ENCODE measurements at places on chromosomes 13 and 19.

DNA sequence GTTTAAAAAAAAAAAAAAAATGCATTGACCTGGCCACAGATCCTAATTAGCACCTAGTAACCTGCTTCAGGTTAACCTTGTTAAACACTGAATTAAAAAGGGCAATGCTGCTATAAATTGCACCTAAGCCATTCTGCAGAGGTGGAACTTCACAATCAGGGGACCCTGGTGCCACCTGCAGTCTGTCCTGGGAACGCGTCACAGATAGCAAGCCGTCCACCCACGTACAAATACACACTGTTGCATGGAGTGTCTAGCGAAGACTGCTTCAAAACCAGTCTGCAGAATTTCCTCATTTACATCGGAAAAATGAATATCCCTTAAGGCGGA lies 169.3 kb downstream of the COL4A1 start:
- peak; percentile 93 for DNase-seq

GRCh38 chr19:43781630-43782310 lies 997 bp upstream of the KCNN4 start:
- no peak for DNase-seq

- no peak for DNase-seq
Measured at GRCh38 chr13:110965038-110965754, 50.3 kb upstream of the ANKRD10 start.

DNA sequence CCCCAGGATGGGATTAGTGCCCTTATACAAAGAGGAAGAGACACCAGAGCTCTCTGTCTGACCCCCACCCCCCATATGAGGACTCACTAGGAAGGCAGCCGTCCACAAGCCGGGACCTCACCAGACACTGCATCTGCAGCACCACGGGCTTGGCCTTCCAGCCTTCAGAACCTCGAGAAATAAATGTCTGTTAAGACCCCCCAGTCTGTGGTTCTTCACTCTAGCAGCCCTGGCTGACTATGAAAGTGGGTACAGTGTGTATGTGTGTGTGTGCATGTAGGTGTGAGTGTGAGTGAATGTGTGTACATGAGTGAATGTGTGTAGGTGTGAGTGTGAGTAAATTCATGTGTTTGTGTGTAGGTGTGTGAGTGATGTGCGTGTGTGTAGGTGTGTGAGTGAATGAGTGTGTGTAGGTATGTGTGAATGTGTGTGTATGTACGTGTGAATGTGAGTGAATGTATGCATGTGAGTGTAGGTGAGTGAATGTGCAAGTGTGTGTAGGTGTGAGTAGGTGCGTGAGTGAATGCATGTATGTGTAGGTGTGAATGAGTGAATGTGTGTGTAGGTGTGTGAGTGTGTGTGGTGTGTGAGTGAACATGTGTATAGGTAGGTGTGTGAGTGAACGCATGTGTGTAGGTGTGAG lies 201.6 kb upstream of the ZNF536 start:
- no peak for DNase-seq

- no peak for DNase-seq
Measured at GRCh38 chr13:113917096-113917495, 53.2 kb upstream of the GAS6 start.

DNA sequence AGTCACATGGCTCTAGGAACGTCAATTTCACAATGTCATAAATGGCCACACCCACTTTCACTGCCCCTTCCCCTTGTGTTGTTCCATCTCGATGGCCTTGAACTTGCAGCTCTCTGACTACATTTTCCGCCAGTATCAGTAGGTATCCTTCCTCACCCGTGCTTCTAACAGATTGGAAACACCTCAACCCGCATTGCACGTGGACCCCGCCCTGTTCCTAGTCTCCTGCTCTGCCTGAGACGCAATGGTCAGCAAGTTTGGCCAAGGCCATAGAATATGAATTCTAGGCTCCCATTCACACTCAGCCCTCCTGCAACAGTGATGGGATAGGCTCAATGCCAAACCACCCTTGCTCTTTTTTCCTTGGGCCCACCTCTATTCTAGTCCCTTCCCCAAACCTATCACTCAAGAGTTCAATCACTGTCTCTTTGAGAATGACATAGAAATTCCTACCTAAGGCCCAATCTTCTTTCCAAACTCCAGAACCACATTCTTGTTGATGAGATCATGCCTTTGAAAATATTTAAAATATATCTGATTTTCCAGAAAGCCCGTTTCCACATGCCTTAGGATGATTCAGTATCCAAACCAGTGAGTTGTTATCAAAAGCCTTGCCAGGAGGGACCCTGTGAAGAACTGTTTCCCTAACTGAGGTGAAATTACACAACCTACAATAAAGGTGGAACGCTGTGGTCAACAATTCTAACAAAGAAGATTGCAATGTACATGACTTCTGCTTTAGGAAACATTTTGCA lies 334.6 kb downstream of the MYO16 start:
- DNase-seq = no peak

GRCh38 chr13:62185631-62186255 lies 770.1 kb upstream of the PCDH20 start:
- no peak for DNase-seq

DNA sequence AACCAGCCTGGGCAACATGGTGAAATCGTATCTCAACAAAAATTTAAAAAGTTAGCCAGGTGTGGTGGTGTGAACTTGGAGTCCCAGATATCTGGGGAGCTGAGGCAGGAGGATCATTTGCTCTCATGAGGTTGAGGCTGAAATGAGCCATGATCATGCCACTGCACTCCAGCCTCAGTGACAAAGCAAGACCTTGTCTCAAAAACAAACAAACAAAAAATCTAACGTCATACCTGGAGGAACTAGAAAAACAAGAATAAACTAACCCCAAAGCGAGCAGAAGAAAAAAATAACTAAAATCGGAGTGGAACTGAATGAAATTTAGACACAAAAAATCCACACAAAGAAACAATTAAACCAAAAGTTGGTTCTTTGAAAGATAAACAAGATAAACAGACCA lies 1885.1 kb downstream of the OLFM4 start:
- DNase-seq = no peak

DNA sequence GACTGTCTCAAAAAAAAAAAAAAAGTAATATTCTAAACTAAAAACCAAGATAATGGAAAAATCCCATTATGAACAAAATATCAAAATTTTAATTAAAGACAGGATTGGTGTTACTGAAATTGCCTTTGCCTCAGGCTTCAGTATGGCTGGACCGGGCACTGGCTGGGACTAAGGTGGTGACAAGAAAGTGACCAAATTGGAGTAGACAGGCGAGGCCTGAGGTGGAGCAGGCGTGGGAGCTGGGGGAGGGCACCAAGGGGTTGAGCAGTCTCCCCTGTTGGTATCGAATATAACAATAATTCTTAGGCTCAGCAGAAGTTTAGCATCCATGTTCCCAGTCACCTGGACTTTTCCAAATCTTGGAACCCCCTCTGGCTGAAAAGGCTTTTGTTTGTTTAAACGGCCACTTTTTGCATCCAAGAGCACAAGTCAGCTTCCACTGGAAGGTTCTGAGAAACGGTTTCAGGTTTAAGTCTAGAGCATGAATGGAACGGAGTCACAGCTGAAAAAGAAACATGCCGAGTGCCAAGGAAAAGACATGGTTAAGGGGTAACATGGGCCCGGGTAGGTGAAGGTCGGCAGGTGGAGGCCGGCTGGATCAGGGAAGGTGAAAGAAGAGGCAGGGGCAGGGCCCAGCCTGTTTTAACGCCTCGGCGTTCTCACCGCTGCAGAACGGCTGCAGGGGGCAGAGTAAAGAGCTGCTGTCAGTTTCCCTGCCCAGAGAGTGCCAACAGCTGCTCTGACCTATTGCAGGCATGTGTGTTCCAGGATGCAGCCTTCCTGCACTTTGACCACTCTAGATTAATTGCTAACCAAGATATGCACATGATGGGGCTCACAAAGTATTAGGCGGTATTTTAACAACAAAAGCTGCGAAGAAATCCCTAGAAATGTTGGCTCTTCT lies 104.4 kb downstream of the TM9SF2 start:
- DNase-seq = peak; percentile 11

DNA sequence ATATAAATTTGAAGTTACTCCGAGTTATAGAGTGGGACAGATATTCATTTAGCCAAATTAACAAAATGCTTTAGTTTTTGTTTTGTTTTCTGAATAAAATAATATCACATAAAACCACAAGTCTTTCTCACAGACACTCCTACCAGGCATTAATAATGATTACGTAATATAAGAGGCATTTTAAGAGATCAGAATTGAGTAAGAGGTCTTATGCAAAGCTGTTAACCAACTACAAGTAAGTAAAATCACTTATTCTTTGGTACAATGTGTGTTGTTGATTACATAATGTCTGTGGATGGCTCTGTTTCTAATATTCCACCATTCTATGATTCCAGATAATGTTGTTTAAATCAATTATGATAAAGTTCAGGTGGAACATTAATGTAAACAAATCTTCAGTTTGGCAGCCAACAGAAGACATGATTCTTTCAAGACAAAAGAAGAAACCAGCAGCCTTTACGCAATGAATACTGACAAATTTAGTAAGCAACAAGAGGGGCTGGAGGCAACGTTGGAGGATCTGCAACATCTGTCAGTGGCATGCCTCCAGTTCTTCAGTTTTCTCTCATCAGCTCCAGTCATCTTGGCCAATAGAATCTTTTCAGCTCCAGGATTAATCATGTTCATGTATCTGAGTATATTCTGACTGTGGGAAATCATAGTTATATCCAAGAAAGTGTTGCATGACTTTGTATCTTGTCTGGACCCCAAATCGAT lies 403.8 kb downstream of the SLITRK5 start:
- DNase-seq = no peak

GRCh38 chr13:34223984-34224383 lies 406.0 kb downstream of the RFC3 start:
- no peak for DNase-seq

- DNase-seq = peak; percentile 11
Measured at GRCh38 chr19:39843919-39844793, 2.0 kb downstream of the FBL start.

DNA sequence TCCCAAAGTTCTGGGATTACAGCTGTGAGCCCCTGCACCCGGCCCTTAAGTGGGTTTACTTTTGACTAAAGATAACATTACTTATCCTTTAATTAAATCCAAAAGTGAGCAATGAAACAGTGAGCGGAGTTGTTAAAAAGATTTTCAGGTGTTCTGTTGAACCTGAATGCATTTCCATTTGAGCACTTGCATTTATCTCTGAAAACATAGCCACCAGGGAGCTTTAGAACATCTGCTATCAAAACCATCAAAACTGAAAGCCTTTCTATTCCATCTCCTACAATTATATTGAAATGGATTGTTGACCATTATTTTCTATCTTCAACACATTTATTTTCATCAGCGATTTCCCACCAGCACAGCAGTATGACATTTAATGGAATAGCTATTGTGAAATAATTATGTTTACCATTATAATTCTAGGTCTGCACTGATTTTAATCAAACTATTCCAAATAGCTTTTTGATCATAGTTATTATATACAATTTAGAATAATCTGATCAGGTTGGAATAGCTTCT lies 269.0 kb downstream of the FGF14 start:
- DNase-seq = peak; percentile 75

DNA sequence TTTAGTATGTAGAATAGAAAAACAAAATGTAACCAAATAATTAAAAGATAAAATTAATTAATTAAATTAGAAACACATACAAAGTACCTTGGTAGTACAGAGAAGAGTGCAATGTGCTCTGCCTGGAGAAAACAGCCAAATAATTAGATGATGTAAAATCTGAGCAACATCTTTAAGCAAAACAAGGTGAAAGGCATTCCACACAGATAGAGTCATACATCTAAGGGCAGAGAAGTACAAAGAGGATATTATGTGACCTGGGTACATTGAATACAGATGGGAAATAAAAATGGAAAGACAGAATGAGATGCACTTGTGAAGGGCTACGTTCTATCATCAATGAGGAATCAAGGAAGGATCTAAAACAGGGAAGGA lies 25.2 kb upstream of the FNDC3A start:
- no peak for DNase-seq

GRCh38 chr13:33193428-33193974 lies 92.1 kb downstream of the STARD13 start:
- no peak for DNase-seq

GRCh38 chr13:43405457-43405856 lies 381.3 kb downstream of the ENOX1 start:
- DNase-seq = no peak

GRCh38 chr13:73520566-73521289 lies 461.9 kb downstream of the KLF5 start:
- DNase-seq = no peak

- DNase-seq = no peak
Measured at GRCh38 chr13:99182439-99182838, 18.2 kb upstream of the UBAC2 start.

DNA sequence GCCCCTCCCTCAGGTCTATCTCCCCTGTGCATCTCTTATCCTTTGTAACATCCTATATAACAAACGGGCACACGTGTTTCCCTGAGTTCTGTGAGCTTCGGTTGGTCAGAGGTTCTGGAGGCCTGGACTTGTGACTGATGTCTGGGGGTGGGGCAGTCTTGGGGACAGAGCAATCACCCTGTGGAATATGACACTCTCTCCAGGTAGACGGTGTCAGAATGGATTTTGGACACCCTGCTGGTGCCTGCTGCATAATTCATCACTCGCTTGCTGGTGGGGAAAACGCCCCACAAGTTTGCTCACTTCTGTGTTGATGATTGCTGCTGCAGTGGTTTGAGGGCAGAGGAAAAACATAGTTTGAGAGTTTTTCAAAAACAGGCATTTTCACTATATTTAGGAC lies 223.2 kb downstream of the UQCRFS1 start:
- no peak for DNase-seq

DNA sequence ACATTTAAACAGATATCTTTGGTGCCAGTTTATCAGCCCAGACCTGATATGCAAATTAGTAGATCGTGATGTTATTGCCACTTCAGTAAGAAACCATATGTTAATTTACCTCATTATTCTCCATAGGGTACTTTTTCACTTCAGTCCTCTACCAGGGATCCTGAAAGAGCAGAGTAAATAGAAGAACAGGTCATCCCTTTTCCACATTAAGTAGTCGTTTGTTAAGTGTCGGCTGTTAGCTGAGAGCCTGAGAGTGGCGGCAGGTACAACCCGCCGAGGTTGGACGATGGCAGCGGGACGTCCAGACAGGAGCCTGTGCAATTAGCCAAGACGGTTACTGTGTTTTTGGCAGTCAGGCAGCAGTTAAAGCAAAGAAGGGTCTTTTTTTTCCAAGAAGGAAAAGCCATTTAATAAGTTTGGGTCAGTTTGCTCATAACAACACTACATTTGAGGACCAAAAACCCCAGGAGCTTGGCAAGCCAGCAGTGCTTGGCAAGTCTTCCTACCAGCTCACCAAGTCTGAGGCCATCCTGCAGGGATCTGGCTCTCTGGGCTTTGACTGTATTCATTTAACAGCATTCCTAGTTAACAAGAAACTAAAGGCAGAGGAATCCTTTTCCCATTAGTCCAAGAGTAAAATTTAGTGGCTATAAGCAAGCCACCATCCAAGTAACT lies 231.8 kb downstream of the SHISA2 start:
- DNase-seq = no peak

- DNase-seq = no peak
Measured at GRCh38 chr13:50128428-50128931, 113.2 kb downstream of the KCNRG start.
